Activated CD8-positive, alpha-beta memory T cell treated with anti-CD3 and anti-CD28 coated beads, Interleukin-2, amount 10 ng/mL, durations not matched to agents 7 days and 5 days (primary cell): ENCODE measurements at places on chromosomes 13 and 19. TPM values are rescaled to one million over a fixed set of nuclear protein-coding genes. Genes with fewer than 3 reads are reported as not detected.

- no peak for DNase-seq
- no peak overlapping the region for H3K4me3 ChIP-seq
These were observed 17.3 kb downstream of the PRKCSH start for GRCh38 chr19:11452620-11453310.

DNA sequence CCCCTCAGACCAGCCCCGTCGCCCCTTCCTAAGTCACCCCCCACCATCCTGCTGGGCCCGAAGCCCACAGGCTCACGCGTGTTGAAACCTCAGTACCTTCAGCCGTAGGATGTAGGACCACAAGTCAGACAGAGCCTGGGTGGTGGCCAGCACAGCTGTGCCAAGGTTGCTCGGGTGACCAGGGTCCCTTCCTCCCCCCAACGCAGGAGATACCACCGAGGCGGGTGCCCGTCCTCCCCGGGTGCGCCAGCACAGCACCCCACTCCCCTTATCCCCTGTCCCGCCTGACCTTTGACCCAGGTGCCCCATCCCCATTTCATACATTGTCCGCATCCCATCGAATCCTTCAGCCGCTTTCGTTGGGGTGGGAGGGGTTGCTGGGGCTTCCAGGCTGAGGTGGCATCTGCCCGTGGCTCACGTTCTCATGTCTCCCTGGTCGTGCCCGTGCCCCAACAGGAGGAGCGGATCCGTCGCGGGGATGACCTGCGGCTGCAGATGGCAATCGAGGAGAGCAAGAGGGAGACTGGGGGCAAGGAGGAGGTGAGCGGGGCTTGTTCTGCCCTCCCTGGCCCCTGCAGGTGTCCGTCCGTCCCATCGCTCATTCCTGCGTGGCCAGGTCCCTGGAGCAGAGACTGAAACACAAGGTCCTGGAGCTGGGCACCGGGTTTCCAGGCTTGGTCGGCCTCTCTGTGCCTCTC lies 14.5 kb downstream of the EPN1 start:
- H3K4me3 ChIP-seq, result no peak overlapping the region
- H3K4me1 ChIP-seq, result no peaks in the 10 kb centered on the region
- H3K27me3 ChIP-seq, result no peaks in the 10 kb centered on the region
- H3K36me3 ChIP-seq, result peaks cover 12% of the 10 kb centered on the region

GRCh38 chr19:4327252-4327876 lies 11.3 kb downstream of the STAP2 start:
- peak overlapping the region; percentile 85 for H3K4me3 ChIP-seq
- H3K4me1 ChIP-seq, result peaks cover 28% of the 10 kb centered on the region
- peak overlapping the region; percentile 74 for H3K27ac ChIP-seq
- peaks cover 2% of the 10 kb centered on the region for H3K36me3 ChIP-seq
- peaks cover 8% of the 10 kb centered on the region for H3K27me3 ChIP-seq
- DNase-seq, result peak; percentile 89

DNA sequence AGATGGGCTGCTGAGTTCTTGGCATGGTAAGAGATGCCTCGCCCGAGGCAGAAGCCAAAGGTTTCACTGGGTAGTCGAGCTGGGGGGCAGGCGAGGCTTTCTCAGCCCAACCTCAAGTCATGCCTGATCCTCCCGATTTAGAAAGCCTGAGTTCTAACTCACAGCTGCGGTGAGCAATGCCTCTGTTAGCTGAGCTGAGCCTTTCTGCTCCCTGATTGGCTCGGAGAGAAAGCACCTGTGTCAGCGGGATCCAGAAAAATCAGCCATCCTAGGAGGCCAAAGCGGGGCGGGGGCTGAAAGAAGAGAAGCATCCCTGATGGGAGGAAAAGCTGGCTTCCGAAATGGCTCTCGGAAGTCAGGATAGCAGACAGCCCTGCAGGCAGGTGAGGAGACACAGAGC lies 44.7 kb downstream of the CACNA1A start:
- H3K36me3 ChIP-seq, result no peaks in the 10 kb centered on the region
- no peaks in the 10 kb centered on the region for H3K27me3 ChIP-seq
- no peaks in the 10 kb centered on the region for H3K4me1 ChIP-seq

DNA sequence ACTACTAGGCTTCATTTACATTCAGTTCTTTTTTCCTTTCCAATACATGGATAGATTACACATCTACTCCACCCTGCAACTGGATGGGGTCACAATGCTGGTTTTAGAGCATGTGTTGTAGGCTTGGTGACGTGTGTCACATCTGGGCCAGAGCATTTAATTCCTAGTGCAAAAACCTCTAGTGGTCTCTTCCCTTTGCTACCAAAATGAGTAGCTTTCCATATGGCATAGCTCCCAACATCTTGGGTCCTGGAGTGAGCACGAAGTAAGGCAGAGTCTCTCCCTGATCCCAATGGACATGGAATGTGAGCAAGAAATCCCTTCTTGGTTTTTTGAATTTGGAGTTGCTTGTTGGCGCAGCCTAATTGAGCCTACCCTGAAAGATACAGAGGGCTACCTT lies 51.7 kb downstream of the TNFSF11 start:
- H3K27me3 ChIP-seq, result peaks cover 32% of the 10 kb centered on the region
- no peak for DNase-seq
- H3K27ac ChIP-seq, result no peak overlapping the region
- H3K36me3 ChIP-seq, result no peaks in the 10 kb centered on the region

GRCh38 chr19:1014161-1015060 lies 6.5 kb downstream of the TMEM259 start:
- H3K4me1 ChIP-seq, result peaks cover 30% of the 10 kb centered on the region
- H3K27me3 ChIP-seq, result no peaks in the 10 kb centered on the region
- DNase-seq, result no peak
- no peak overlapping the region for H3K4me3 ChIP-seq
- H3K36me3 ChIP-seq, result peaks cover 10% of the 10 kb centered on the region

- peaks cover 8% of the 10 kb centered on the region for H3K4me1 ChIP-seq
- no peak overlapping the region for H3K4me3 ChIP-seq
- no peak for DNase-seq
- H3K27ac ChIP-seq, result no peak overlapping the region
- H3K36me3 ChIP-seq, result no peaks in the 10 kb centered on the region
These were observed 172.2 kb downstream of the COL4A1 start for GRCh38 chr13:110134801-110135200.

DNA sequence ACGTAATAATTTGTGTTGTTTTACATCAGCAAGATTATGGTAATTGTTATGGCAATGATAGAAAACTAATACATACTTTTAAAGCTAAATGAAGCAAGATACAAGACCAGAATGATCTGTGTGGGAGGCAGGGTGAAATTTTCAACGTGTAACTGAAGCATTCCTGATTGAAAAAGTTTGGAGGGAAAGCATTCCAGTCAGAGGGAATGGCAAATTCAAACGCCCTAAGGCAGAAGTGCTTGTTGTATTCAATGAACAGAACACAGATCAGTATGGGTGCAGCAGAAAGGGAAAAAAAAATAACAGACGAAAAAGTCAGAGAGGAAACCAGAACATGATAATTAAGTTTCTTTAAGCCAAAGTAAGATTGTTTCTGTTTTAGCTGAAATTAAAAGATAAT lies 928.5 kb upstream of the SLITRK1 start:
- no peak overlapping the region for H3K27ac ChIP-seq
- DNase-seq, result no peak
- no peaks in the 10 kb centered on the region for H3K4me1 ChIP-seq

DNA sequence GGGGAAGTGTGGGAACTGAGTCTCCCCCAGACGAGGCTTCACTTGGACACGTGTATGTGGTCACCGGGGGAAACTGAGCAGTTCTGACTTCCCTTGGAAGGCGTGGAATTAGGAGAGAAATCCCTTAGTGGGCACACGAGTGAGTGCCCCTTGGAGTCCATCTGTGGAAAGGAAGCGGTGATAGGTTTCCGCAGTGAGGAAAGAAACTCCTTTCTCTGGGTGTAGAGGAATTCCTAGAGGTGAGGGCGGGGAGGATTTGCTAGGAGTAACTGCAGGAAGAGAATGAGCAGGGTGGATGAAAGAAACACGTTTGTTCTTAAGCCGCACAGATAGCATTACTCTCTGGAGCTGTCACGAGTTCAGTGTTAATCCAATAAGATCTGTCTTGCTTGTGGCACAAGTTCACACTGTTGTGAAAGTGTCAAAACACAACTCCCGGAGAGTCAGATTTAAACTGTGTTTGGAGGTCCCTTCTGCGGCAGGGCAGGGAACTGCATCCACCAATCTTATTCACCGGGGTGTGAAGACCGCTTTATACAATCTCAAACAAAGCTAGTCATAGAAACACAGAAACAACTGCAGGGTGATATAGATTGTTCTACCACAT lies 1.2 kb downstream of the KL start:
- H3K4me3 ChIP-seq, result peak overlapping the region; percentile 69
- peaks cover 13% of the 10 kb centered on the region for H3K4me1 ChIP-seq
- peak overlapping the region; percentile 45 for H3K27ac ChIP-seq
- peak; percentile 79 for DNase-seq
- peaks cover 1% of the 10 kb centered on the region for H3K36me3 ChIP-seq

DNA sequence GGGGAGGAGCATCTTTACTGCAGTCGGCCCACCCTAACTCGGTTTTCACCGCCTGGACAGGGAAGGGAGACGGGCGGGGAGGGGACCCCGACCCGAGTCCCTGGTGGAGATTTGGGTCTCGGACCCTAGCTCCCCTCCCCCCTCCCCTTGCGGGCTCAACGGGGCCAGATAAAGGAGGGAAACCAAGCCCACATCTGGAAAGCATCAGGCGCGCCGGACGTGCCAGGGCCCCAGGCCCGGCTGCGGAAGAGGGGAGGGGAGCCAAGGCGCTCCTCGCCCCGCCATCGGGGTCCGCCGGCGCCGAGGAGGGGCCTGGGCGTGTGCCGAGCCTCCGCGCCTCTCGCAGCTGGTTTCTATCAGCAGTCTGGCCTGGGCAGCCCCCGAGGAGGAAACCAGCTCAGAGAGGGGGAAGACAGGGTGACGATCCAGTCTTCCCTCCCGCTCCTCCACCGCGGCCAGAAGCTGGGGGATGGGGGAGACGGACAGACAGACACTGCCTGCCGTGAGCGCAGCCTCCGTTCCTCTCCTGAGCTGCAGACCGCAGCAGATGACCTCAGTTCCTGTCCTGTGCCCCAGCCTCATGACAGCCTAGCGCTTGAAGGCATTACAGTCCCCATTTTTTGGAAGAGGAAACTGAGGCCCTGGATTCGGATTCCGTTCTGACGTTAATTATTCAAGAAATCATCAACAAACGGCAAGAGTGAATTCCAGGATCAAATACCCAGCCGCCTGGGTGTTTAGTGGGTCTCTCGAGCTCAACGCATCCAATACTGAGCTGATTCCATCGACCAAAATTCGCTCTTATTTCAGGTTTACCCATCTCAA lies 3.6 kb upstream of the GNG8 start:
- H3K27ac ChIP-seq, result no peak overlapping the region
- H3K4me1 ChIP-seq, result peaks cover 13% of the 10 kb centered on the region
- no peaks in the 10 kb centered on the region for H3K36me3 ChIP-seq
- H3K4me3 ChIP-seq, result peak overlapping the region; percentile 35
- peak; percentile 76 for DNase-seq

Gene THSD1
- total RNA-seq, result 0.26 TPM

Gene PEG3
- not detected for total RNA-seq

Gene GPR183
- 15.3 TPM for total RNA-seq

Gene CEBPG
- total RNA-seq, result 27.1 TPM
